8988T (cell line): ENCODE measurements at places on chromosomes 2 and 18.

GRCh38 chr18:53894675-53895442 lies 329.6 kb downstream of the MBD2 start:
- DNase-seq: no peak

DNA sequence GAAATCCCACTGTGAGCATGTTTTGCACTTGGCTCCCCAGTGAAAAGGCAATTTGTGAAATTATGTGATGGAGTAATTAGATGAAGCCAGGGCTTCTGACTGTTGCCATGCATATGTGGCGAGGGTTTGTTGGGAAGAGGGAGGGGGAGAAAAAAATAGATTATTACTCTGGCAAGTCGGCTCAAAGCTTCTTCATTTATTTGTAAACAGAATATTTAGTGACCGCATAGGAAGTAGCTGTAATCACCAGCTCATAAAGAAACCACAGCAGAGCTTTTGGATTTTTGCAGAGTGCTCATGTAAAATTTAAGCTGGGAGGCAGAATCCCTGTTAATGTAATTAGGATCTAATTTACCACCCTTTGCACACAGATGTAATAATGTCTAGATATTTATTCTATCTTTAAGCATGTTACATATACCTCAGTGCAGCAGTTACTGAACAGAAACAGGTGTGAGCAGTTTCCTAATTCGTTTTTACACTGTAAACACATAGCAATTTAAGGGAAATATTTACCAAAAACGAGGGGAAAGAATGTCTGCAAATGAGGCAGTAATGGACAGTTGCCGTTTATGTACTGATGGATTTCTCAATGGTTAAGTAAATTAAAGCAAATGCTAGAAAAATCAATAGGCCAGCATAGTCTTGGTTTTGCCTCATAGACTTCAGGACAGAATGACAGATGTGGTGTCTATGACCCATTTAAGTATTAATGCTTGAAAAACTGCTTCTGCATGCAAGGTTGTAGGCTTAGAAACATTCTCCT lies 87.9 kb downstream of the MEIS1 start:
- DNase-seq: no peak

GRCh38 chr2:54652540-54652939 lies 70.9 kb upstream of the EML6 start:
- DNase-seq: no peak

DNA sequence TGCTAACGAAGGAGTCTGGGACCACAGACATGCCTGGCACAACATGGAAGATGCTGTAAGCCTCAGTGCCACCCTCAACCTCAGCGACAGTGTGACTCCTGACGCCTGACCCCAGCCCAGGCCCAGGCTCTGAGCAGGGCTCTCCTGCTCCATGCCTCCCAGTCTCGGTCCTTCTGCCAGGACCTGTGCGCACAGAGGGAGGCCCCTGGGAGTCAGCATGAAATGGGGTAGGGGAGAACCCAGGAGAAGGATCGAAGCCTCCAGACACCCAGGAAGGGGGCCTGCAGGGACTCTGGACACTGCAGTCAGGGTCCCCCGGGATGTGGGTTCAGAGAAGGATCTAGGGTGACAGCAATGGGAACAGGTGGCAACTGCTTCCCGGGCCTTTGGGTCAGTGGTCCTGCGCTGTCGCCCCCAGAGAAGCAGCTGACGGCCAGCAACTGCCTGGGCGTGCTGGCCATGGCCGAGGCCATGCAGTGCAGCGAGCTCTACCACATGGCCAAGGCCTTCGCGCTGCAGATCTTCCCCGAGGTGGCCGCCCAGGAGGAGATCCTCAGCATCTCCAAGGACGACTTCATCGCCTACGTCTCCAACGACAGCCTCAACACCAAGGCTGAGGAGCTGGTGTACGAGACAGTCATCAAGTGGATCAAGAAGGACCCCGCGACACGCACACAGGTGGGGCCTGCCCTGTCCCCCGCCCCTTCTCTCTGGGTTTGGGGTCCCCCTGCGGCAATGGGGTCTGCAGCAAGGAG lies 233.9 kb downstream of the ATAD2B start:
- DNase-seq: no peak

- DNase-seq: no peak
Observed at GRCh38 chr2:238226698-238227586, 12.9 kb downstream of the HES6 start.

- no peak for DNase-seq
Observed at GRCh38 chr2:19990416-19990728, 467 bp upstream of the WDR35 start.

GRCh38 chr2:198309673-198310280 lies 505.4 kb downstream of the PLCL1 start:
- peak; percentile 18 for DNase-seq

- no peak for DNase-seq
Observed at GRCh38 chr18:21056545-21056944, 55.1 kb downstream of the ROCK1 start.

DNA sequence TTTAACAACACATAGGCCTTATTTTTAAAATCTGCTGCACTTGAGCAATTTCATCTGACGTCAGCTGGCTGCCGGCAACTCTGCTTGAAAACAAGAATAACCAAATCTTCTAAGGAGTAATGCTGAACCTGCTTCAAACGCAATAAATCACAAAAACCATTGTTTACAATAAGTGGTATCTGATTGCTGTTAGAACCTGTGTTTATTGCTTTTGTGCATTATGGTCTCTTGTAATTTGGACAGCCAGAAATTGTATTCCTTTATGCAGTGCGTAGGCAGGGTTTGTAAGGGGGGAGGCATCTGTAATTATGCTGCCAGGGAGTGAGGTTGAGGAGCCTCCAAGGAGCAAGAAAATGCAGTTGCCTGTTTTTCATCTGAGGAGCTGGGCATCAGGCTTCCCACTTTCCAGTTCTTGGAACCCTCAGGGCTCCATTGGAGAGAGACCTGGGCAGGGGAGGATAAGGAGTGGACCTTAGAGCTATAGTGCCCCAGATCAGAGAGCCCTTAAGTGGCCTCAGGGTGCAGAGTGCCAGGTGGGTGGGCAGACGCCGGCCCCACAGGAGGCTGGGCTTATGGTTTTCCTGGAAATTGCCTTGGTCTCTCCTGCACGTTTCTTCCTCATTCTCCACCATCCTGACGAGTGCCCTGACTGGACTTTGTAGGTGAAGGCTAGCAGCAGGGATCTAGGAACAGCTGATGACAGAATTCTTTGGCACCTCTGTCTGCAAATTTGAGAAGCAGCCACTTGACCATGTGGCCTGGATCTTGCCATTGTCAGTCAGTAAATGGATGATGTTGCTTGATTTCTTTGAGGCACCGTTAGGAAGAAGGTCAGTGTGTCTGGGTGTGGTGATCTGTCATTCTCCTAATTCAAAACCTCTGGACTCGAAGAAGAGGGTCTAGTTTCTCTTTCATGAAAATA lies 129.2 kb downstream of the KLHL29 start:
- no peak for DNase-seq

DNA sequence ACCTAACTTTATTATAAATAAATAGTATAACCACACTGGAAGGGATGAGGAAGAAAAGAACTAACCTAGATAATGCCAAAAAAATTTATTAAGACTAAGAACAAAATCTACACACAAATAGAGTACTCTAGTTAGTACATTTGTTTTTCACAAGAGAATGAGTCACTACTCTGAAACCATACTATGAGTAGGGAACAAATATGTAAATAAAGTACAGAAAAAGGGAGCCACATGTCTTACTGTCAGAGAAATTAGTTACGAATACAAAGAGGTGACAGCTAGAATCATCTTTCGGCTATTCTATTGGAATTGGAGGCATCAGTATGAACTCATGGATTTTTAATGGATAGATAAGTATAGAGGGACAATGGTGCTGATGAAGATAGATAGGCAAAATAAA lies 150.5 kb downstream of the COPS8 start:
- DNase-seq: no peak

DNA sequence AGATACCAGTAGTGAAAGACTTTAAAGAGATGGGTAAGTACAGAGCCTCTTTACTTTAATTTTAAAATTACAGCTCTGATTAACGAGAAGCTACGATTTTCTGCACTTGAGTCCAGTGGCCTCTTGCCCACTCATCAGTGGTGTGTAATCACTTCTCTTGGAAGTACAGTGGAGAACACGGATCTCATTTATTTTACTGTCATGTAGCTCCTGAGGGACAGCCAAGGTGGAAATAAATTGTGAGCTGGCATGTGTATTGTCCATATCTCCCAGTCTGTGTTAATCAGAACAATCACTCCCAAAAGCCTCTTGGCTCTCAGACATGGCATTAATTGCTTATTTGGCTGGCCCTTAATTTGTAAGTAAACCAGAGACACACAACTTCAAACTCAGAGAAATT lies 69.4 kb downstream of the LOXHD1 start:
- no peak for DNase-seq

- DNase-seq: no peak
Observed at GRCh38 chr18:73908323-73908722, 239.3 kb downstream of the FBXO15 start.

DNA sequence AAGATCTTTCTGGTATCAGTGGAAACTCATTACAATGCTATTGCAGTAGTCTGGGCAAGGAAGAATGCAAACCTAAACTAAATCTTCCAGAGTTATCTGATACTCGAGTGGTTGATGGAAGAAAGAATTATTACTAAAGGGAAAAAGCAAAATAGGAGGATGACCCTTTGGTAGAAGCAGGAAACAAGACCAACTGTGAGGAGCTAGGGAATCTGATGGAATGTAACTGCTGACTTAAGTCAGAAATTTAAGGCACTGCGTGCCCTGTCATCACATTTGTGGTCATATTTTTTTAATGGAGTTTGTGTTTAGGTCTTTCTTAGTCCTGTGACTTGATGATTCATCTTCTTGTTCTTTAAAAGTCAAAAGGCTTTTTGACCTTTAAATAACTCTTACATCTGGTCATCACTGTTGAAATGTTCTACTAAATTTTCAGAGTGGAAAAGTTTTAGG lies 36.5 kb upstream of the ARMC9 start:
- no peak for DNase-seq

DNA sequence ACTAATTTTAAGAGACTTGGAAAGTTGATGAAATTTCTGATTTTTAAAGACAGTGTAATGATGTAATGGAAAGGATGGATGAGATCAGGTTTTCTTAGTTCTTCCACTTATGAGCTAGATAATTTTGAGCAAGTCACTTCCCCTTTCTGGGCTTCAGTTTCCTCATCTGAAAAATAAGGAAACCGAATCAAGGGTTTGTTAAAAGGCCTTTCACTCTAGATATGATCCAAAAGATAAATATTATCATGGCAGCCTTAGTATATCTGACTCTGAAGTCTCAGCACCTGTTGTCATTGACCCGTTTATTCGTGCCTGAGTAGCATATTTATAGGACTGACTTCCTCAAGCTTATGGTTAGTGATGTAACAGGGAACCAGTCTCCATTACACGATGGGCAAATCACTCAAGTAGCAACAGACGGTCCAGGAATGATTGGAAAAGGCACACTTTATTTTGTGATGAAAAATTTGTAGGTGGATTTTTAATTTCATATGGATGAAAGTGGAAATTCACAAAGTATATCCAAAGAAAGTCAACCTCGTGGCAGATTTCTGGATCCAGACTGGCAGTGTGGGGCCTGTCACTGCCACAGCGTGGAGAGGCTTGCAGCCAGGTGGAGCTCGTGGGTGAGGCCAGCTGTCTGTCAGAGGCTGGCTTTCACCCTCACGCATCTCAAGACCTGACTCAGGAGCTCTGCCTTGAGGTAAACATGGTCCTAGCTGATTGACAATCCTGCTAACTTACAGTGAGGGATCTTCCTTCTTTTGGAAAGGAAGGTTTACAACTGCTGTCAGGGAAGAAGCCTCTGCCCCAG lies 137.9 kb upstream of the CXCR4 start:
- no peak for DNase-seq

DNA sequence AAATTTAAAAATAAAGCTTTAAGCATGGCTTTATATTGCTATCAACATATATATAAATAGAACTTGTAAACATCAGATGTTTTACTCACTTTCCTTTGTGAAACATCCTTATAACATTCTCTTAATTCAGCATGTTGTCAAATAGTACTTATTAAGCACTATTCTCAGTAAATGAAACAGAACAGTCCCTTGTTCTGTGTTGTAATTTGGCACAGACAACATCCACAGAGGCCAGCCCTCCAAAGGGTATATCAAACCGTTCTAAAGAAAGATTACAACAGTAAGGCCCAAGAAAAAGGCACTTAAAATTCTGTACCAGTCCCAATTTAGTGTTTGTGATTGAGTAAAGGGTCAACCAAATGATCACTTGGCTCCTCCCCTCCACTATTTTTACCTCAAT lies 46.0 kb downstream of the GAREM1 start:
- no peak for DNase-seq

DNA sequence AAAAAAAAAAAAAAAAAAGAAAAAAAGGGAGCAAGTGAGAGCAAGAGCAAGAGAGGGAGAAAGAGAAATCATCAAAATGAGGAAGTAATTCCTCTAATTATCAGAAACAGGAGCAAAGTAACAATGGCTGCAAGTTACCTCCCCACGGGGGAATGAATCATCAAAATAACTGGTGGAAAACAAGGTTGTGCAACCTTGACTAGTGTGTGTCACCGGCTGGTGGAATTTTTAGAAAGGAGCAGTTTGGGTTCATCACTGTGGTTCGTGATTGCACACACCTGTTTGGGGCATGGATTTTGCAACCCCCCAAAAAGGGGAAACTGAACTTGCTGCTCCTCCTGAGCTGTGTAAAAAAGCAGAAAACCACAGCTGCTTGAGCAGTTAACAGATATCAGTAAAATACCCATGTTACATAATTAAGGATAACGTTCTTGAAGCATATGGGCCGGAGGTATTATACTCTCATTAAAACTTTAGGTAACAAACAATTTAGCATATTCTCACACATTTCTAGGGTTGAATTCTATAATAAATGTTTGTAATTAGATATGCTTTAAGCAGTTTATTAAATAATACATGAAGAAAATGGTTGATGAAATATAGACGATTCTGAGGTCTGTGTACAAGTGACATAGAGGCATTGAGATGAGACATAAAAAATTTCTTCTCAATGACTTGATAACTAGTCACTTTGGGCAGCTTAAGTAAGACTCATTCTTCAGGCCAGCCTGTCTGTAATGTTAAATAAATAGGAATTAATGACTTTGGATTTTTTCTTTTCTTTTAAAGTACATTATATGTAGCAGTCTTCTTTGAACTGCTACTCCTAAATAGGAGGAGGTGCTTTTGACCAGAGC lies 184.2 kb upstream of the ZEB2 start:
- DNase-seq: no peak

GRCh38 chr2:228245601-228246000 lies 64.1 kb upstream of the SPHKAP start:
- no peak for DNase-seq

DNA sequence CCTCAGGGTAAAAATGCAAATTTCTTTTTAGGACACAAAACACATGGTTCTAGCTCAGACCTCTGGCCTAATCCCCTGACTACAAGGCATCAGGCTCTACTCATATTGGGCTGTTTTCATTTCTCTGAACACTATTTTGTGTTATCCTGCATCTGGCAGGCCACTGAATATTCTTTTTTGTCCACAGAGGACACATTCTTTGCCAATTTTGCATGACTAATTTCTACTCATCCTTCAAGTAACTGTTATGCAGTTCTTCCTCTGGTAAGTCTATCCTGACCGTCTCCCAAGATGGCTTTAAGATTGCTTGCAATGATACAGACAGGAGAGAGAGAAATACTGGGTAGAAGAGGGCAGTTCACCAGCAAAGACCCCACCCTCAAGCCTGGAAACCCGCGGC lies 107.6 kb upstream of the RGPD4 start:
- DNase-seq: no peak

- no peak for DNase-seq
Observed at GRCh38 chr18:2985628-2986027, 27.3 kb downstream of the LPIN2 start.

GRCh38 chr2:189188115-189188805 lies 8.7 kb upstream of the COL5A2 start:
- no peak for DNase-seq
